T-cell (primary cell): ENCODE measurements at places on chromosomes 4 and X.

GRCh38 chrX:13200398-13200797, 119.5 kb downstream of the ATXN3L start:
- no peak for DNase-seq

- DNase-seq = no peak
Observed at GRCh38 chr4:168634276-168634802, 137.5 kb downstream of the PALLD start.

GRCh38 chr4:153433754-153434105, 32.4 kb upstream of the TMEM131L start:
- DNase-seq = no peak

DNA sequence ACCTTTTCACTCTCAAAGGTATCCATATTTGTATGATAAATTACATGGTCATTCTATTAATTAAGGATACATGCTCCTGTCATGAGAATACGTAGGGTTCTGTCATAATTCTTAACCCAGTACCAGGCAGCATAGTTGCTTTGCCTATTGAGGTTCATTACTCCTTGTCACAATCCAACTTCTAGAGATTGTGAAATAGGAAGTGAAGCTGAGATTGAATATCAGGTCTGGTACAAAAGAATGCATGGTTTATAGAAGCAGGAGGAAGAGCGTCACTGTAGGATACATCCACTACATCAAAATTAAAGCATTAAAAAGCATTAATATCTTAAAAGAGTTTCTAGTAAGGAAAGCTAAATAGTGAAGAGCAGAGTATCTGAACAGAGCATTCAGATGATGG, 647.0 kb downstream of the IQCM start:
- DNase-seq = no peak

- no peak for DNase-seq
Observed at GRCh38 chr4:89101256-89102161, 9.8 kb upstream of the TIGD2 start.

GRCh38 chr4:55125087-55125721, at the start of gene KDR:
TSS of gene KDR (minus strand) at chr4:55125595. CDS start at chr4:55125293, 302 bp downstream.
- DNase-seq = no peak

- DNase-seq = peak; percentile 23
Observed at GRCh38 chrX:70196961-70197720, 19.9 kb downstream of the DGAT2L6 start.

GRCh38 chr4:98659106-98659592, 738 bp upstream of the TSPAN5 start:
- no peak for DNase-seq

GRCh38 chr4:110902500-110902899, 279.6 kb upstream of the PITX2 start:
- no peak for DNase-seq

- DNase-seq = no peak
Observed at GRCh38 chrX:136395271-136395670, 92.5 kb upstream of the BRS3 start.
